ENCODE measurements at places on chromosomes 13 and 19.

- DNase-seq = no peak
Measured at GRCh38 chr13:49711218-49711863, 20.1 kb upstream of the EBPL start.

DNA sequence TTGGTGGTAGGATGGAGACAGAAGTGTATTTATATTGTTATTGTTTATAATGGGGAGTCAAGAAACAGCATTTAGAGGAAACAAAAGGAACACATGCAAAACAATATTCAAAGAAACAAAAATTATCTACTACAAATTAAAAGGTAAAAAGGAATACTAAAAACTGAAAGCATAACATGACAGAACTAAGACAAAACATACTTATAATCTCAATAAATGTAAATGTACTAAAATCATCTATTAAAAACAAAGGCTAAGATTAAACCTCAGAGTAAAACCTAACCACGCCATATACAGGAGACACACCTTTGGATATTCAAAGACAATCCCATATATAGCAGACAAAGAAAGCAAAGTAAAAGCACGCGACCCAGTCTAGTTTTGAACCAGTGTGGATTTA lies 273.6 kb downstream of the ABCC4 start:
- DNase-seq = no peak

DNA sequence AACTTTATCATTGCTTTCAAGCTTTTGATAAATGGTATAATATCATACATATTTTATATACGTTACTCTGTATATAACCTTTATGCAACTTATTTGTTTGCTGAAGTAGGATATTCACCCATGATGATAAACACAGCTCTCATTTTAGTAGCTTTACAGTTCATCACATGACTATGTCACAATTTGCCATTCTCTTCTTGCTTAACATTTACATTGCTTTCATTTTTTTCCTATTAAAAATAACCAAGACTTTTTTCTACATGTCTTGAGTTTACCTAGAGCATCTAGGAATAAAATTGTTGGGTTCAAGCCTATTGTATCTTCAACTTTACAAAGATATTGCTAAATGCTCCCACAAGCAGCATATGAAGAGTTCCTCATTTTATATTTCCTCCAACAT lies 54.0 kb downstream of the KCNRG start:
- no peak for DNase-seq

DNA sequence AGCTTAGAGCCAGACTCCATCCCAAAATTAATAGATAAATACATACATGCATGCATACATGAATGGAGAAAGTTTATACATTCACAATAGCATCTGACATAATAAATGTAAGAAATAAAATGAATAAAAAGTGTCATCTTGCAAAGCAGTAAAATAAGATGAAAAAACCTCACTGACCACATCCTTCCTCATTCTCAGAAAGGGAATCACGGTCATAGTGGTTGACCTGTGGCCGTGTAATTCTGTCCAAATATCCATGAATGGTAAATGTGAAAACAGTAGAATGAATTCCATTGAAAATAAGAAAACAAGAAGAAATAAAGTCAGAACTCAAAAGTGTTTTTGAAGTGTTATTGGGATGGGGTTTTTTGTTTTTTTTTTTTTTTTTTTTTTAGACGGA lies 9.8 kb upstream of the CDC42EP5 start:
- DNase-seq = no peak

DNA sequence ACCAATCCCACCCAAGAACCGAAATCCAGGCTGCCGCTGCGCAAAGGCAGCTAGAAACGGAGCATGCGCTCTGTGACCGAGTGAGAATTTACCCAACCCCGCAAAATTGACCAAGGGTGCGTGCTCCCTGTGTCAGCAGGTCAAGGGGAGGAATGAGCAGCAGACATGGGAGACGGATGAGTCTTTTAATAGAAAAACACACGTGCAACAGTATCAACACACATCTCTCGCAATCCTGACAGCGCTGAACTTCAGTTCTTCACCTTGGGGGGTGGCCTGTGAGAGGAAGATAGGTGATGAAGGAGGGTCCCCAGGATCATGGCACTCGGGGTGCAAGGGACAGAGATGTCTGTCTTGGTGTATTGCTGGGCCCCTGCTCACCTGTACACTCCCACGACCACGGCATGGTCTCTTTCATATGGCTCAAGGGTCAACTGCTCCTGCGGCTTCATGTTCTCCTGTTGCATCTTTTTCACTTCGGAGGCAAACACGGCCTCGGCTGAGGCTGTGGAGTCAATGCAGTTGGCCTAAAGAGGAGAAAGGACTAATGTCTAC lies 402 bp upstream of the DYRK1B start:
- DNase-seq = no peak
